ENCODE measurements at places on chromosomes 7 and 10.

DNA sequence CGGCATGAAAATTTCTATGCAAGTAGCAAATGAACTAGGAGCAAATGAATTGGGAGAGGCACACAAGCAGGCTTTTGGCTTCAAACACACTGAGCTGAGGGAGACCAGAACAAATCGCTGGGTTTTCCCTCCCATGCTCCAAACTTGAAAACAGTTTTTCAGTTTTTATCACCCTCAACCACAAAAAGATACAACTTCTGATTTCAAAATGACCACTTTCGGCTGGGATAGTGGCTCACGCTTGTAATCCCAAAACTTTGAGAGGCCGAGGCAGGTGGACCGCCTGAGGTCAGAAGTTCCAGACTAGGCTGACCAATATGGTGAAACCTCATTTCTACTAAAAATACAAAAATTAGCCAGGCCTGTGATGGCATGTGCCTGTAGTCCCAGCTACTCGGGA lies 9.0 kb upstream of the CHUK start:
- DNase-seq, result no peak

- no peak for DNase-seq
Measured at GRCh38 chr7:348962-349743, 59.2 kb downstream of the FOXL3 start.

DNA sequence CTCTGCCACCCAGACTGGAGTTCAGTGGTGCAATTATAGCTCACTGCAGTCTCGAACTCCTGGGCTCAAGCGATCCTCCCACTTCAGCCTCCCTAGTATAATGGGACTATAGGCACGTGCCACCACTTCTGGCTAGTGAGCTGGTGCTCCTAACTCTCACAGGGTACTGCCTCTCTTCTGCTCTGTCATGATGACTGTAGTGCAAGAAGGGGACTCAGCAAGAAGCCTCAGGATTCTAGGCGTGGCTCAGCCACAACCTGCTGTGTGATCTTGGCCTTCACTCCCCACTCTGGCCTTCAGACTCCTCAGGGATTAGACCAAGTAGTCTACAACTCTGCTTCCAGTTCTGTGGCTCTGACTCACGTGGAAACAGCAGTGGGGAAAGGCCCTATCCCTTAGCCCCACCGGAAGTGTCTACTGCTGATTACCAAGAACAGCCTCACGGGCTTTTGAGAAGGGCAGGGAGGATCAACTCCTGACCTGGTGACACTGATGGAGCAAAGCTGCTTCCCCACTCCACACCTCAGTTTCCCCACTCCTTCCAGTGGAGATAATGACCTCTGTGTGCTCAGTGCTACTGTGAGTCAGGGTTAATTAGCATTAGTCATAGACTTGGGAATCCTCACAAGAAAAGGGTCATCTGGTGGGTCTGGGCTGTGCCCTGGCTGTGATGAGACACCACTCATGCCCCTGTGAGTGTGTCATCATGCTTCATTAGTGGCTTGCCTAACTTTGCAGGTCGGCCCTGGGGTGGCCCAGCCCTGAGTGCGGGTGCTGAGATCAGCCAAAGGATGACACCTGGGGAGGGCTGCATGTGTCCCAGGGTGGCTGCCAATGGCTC lies 41.1 kb downstream of the ZC3HC1 start:
- DNase-seq, result no peak

DNA sequence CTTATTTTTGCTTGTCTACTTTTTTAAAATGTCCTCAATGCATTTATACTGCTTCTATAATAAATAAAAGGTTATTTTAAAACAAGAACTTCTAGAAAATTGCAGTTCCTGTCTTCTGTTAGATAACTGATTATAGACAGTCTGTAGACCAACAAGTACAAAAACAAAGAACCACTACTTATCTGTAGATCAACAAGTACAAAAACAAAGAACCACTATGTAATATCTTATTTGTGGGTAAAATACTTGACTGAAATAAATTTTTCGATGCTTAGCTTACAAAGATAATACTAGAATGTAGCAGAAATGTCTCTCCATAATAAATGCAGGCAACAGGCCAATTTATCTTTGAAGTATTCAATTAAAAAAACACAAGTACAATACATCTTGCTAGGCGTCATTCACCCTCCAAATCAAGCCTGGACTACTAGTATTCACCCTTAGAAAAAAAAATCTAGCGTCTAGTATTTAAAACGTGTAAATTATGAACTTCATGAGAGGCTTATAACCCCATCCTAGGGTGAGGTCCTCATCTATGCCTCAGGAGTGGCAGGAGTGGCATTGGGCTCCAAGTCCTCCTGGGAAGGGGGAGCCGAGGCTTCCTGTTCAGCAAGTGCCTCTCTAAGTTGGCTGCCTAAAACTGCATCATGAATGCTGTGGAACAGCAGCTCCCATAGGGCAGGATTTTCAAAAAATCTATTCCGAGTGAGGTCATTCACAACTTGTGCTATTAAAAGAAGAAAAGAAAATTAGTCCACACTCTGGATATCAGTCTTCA lies 26.6 kb downstream of the PSMC2 start:
- no peak for DNase-seq

GRCh38 chr10:103145860-103146466 lies 47.1 kb downstream of the NT5C2 start:
- DNase-seq, result peak; percentile 55

DNA sequence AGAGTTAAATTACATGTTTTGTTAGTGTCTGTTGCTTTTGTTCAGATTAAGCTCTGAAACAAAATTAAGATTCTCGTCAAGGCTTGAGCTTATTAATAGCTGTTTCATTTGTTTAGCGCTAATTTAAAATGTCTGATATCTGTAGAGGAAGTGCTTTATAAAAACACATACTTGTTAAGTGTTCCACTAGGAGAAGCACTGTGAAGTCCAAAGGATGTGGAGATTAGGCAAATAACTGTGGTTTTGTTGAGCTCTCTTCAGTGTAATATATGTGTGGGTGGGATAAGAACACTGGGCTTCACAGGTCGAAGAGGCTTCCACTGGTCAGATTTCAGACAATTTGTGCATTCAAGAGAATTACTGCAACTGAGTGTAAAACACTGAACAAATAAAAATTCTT lies 242.0 kb downstream of the AUTS2 start:
- DNase-seq, result peak; percentile 31

- DNase-seq, result no peak
Measured at GRCh38 chr10:86335831-86336230, 30.8 kb downstream of the GRID1 start.
